Right lung (tissue), 10 donors: ENCODE measurements at places on chromosomes 12 and 14.

DNA sequence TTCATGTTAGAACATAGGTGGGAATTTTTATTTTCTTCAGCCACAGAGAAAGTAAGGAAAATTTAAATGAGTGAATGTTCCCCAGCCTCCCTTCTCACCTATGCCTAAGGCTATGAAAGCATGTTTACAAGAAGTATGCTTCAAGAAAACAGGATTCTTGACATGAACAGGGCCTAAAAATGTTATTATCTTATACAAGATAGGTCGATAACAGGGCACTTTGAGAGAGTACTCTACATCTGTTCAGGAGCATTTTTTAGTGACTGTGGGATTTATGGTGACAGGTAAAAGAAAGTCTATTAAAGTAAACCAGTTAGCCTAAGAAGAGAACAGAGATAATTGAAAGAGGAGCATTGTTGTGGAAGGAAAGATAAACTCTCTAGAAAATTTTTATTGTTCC lies 222.9 kb upstream of the DAAM1 start:
- DNase-seq: no peak

- DNase-seq: no peak
These were observed 22.5 kb upstream of the ATP2B1 start for GRCh38 chr12:89731089-89731488.

DNA sequence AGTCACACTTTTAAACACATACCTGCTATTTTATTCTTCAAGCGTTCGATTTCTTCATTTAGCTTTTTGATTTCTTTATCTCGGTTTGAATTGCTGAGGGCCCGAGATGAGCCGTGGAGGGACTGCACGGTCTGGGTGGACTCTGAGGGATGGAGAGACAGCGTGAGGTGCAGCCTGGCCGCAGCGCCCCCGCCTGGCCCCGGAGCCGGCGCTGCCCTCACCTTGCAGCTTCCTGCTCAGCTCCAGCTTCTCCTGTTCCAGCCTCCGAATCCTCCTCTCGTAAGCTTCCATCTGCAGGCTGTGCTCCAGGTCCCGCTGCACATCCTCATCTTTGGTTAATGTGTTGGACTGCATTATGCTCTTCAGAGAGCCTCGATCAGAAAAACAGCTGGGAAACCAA lies 53.2 kb downstream of the AMN start:
- no peak for DNase-seq

GRCh38 chr14:35365130-35366055 lies 39.2 kb downstream of the NFKBIA start:
- no peak for DNase-seq

- DNase-seq: no peak
These were observed 16.0 kb downstream of the FOS start for GRCh38 chr14:75294649-75295033.

DNA sequence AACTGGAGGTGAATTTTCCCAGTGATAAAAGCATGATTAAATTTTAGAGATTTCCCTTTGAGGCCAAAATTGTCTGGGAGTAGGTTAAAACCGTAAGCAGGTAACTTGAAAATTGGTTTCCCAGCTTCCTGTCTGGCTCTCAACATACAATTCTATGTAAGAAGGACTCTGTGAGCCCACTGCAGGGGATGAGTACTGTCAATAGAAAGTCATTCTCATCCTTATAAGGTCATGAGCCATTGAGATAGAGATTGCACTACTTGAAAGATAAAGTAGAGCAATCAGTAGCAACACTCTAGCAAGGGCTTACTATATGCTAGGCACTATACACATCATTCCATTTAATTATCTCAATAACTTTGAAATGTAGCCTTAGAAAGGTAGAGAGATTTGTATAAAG lies 225.6 kb upstream of the HMGA2 start:
- no peak for DNase-seq

GRCh38 chr14:40841886-40842285 lies 764.8 kb upstream of the LRFN5 start:
- DNase-seq: no peak

- no peak for DNase-seq
These were observed 16.7 kb downstream of the EGLN3 start for GRCh38 chr14:33934043-33934750.

GRCh38 chr14:85310491-85311272 lies 219.3 kb upstream of the FLRT2 start:
- no peak for DNase-seq
